Fibroblast of lung (primary cell): ENCODE measurements at places on chromosomes 11 and 22. TPM values are rescaled to one million over a fixed set of nuclear protein-coding genes. Genes with fewer than 3 reads are reported as not detected.

DNA sequence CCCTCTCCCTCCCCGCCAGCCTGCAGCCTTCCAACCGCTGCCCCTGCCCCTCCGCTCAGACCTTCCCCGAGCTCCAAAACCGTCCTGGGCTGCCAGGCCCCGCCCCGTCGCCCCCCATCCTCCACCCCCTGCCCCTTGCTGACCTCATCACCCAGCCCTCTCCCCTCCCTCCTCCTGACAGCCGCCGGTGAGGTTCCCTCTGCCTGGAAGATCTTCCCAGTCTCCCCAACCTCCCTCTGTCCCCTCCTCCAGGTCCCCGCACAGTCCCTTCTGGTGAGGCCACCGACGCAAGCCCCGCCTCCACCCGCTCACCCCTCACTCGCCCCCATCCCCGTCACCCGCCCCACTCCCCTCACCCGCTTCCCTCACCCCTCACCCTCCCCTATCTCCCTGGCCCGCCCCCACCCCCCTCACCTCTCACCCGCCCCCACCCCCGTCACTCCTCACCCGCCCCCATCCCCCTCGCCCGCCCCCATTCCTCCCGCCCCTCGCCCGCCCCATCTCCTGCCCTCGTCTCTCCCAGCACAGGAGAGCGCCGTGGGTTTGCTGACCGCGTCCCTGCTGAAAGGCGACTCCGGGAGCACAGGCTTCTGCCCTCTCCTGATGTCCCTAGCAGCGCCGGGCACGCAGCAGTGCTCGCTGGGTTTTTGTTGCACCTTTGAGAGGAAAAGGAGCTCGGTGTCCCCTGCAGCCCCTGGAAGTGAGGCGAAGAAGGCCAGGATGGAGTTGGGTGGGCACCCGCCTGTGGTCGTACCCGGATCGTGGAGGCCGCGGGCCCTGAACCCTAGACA lies 16.4 kb upstream of the UPK3A start:
- DNase-seq, result no peak

DNA sequence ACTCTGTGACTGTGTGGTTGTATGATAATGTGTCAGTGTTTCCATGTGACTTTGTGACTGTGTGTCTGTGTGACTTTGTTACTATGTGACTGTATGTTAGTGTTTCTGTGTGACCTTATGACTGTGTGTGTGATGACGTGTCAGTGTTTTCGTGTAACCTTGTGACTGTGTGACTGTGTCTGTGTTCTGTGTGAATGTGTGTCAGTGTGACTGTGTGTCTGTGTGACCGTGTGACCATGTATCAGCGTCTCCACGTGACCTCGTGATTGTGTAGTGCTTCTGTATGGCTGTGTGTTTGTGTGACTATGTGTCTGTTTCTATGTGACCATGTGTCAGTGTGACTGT lies 9.5 kb upstream of the PKNOX2 start:
- DNase-seq, result no peak

GRCh38 chr11:100984668-100985067 lies 144.9 kb downstream of the PGR start:
- DNase-seq, result no peak

DNA sequence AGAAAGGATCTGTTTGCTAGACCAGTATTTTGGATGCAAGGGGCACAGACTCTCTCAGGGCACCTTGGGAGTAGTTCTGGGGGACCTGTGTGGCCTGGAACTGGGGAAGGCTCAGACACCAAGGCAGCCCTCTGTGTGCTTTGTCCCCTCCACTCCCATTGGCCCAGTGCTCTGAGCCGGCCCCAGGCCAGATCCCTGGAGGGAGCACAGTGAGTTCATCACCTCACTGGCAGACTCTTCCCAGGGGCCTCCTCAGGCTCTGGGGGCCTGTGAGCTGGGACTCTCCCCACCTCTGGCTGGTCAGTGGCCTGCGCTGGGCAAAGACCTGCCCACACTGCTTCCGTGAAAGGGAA lies 51.7 kb downstream of the CHRDL2 start:
- no peak for DNase-seq

- DNase-seq, result no peak
Measured at GRCh38 chr11:65435411-65435931, 12.9 kb downstream of the NEAT1 start.

DNA sequence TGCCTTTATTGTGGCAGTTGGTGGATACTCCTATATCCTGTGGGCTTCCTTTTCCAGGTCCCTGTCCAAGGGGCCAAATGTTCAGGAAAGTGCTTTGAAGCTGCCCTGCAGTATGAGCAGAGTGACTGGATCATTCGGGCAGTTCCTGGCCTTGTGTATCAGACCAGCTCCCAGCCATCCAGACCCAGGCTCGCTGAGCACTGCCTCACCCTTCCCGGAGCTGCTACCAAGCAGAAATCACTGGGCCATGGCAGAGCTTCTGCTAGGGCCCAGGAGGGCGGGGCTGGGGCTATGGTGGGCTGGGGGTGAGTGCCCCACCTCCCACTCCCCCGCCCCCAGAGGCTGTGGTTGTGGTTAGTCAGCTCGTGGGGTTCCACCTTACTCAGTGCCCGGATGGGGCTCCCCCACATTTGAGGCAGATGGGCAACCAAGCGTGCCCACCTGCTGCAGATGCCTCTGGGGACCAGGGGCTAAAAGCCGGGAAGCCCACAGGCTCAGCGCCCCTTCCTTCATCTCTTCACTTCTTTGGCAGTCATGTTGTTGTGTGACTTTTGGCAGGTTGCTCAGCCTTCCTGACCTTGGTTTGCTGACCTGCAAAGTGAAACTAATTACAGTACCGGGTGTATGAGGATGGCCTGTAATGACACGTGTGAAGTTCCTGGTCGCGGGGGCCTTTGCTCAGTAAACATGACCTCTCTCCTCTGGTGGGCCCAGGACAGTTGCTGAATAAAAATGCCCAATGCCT lies 2.1 kb upstream of the LRRC32 start:
- DNase-seq, result no peak

- peak; percentile 81 for DNase-seq
Measured at GRCh38 chr11:33329705-33330329, 72.6 kb downstream of the HIPK3 start.

DNA sequence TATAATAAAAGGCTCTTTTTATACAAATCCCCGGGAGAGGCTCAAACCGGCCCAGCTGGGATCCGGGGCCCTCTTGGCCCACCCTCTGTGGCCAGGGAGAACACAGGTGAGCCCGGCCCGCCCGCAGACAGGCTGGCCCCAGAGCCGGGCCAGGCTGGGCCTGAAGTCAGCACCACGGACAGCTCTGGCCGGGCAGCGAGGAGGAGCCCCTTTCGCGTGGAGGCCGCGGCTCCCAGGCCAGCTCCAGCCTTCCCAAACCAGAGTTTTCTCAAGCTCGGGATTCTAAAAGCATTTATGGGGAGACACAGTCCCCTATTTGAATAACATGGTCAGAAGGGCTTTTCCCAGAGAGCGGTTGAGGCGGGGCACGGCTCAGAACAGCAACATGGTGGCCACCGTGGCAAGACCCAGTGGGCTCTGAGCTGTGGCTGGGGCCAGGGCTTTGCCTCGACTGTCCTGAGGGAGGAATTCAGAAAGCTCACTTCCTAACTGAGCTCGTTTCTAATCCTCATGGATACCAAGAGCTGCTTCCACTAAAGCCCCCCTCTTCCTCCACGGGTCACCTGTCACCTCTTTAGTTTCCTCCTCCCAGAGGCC lies 115.4 kb downstream of the BRD1 start:
- peak; percentile 7 for DNase-seq

GRCh38 chr11:10493041-10493663 lies 38.1 kb downstream of the AMPD3 start:
- DNase-seq, result no peak

Gene SYT12
- 0.07 TPM in 1 of 2 replicates, not detected in the other for polyA plus RNA-seq

Gene OR8G1
- not detected in 2 replicates for polyA plus RNA-seq

Gene SLC29A2
- 0.15 and 1.7 TPM in 2 replicates for polyA plus RNA-seq

Gene LYVE1
- 0.01 and 0.08 TPM in 2 replicates for polyA plus RNA-seq

Gene FGF3
- not detected in 2 replicates for polyA plus RNA-seq

Gene KRTAP5-7
- not detected in 2 replicates for polyA plus RNA-seq

Gene HSCB
- polyA plus RNA-seq, result 17.7 and 22.3 TPM in 2 replicates

Gene CNTF
- polyA plus RNA-seq, result 0.73 and 0.95 TPM in 2 replicates

Gene SLC17A6
- not detected in 2 replicates for polyA plus RNA-seq
